ENCODE measurements at places on chromosomes 11 and 22.

- DNase-seq, result no peak
These were observed 61.8 kb downstream of the OTOG start for GRCh38 chr11:17608821-17609220.

- DNase-seq, result no peak
These were observed 400.3 kb downstream of the AASDHPPT start for GRCh38 chr11:106477776-106478175.

GRCh38 chr11:78564490-78565467 lies 9.9 kb downstream of the NARS2 start:
- DNase-seq, result no peak

DNA sequence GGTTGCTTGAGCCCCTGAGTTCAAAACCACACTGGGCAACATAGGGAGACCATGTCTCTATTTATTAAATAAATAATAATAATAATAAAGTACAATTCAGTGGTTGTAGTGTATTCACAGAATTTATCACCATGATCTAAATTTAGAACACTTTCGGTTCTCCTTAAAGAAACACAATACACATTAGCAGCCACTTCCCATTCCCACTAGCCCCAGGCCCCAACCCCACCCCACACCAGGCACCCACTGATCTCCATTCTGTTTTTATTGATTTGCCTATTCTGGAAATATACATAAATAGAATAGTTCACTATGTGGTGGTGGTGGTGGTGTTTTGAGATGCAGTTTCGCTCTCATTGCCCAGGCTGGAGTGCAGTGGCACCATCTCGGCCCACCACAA lies 45.7 kb downstream of the BCL2L13 start:
- no peak for DNase-seq

DNA sequence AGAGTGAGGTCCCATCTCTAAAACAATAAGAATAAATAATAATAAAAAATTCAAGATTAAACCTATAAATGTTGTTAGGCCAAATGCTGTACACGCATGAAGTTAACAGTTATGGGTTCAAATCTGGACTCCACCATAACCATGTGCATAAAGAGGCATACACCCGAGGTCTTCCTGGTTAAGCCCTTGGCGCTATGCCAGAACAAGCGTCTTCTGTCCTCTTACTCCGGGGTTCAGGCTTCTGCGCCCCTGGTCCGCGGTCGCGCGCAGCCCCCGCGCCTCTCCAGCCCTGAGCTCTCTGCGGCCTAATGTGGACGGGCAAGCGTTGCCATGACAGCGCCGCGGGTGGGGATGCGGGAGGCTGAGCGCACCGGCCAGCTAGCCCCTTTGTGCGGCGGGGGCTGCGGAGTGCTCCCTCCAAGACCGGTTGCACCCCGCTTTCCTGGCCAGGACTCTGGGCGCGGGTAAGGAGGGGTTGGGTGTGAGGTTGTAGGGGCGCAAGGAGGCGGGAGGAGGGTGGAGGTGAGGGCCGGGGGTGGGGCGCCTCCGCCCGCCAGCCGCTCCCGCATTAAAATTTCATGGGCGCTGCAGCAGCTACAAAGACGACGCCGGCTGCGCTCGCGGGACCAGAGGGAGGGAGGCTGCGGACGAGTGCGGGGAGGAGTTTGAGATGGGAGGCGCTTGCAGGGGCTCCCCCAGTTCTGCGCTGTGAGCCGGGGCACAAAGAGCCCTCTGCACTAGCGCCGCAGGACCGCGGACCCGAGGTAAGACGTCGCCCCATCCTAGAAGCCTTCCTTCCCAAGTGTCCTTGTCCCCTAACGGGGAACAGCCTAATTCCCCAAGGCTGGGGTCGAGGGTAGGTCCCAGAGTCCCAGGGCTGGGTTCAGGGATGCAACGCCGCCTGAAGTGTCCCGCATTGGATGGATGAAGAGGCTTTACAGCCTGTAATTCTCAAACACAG lies at the start of gene MIAT:
Gene MIAT (plus strand): TSS at position 698 of the 961 bp plus-strand sequence.
- peak; percentile 55 for DNase-seq

DNA sequence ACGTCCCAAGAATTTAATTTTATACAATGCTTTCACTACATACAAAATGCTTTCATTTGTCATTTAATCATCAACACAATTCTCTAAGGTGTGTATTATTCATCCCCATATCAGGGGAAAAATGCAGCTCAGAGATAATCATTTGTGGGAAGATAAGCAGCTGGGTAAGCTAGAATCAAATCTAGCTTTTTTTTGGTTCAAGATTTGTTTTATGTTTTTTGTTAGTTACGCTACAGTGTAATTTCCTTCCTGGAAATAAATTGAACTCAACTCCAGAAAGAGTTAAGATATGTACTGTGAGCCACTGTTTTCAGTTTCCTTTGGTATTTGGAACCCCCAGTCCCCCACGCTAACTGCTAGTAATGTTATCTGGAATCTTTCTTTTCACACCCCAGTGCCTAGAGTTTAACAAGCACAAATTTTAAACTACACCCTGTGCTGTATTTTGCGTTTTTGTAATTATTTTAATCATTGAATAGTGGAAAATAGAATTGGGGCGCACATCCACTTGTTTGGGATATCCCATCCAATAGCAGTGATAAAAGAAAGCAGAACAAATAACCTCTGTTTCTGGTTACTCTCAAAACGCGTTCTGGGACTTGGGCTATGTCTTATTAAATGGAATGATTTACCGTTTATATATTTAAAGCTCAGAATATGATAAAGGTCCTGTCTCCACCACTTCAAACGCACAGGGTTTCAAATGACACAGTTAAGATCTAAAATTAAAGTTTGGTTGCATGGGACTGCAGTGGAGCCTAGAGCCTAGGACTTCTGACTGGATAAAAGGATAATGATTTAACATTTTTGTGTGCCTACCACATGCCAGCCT lies 2.1 kb upstream of the HSPA8 start:
- DNase-seq, result no peak

DNA sequence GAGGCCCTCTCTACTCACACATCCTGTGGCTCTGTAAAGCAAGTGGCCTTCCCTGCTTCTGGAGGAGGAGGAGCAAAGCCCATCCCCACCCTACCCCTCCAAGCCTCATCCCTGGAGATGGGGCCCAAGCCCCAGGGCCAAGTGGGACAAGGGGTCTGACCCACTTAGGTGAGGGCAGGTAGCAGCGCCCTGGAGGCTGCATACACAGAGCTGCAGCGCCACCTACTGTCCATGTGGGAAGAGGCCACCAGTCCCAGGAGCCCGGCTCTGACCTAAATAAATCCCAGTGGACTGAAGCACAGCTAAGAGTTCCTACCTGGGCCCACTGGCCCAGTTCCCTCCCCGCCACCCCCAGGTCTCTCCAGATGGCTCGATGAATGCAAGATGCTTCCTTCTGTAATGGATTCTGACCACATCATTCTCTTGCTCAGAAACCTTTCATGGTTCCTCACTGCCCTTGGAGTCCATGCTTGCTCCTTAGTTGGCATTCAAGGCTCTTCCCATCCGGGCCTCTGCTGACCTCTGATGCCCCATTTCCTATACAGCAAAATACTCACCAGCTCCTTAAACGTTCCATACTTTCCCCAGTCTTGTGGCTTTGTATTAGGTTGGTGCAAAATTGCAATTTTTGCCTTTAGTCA lies 62.1 kb downstream of the THAP12 start:
- peak; percentile 82 for DNase-seq

- DNase-seq, result no peak
These were observed 11.3 kb upstream of the EFCAB6 start for GRCh38 chr22:43823353-43823908.

DNA sequence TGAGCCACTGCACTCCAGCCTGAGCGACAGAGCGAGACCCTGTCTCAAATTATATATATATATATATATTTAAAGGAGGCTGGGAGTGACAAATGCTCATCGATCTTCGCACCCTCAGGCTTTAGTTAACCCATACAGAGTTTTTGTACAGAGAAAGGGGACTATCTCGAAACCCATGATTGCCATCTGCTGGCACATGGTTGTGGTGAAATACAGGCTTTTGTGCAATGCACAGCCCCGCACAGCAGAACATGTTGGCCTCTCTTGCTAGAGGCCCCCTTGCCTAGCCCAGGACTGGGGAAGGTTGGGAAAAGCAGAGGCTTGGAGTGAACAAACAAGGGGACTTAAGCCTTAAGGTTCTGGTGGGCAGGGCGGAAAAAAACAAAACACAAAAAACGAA lies 3.6 kb downstream of the MYBPC3 start:
- DNase-seq, result no peak

GRCh38 chr11:47857485-47857884 lies 9.3 kb upstream of the NUP160 start:
- DNase-seq, result no peak

GRCh38 chr22:44458044-44459020 lies 39.7 kb downstream of the RTL6 start:
- no peak for DNase-seq

GRCh38 chr11:75996523-75997442 lies 181.8 kb downstream of the UVRAG start:
- DNase-seq, result no peak

DNA sequence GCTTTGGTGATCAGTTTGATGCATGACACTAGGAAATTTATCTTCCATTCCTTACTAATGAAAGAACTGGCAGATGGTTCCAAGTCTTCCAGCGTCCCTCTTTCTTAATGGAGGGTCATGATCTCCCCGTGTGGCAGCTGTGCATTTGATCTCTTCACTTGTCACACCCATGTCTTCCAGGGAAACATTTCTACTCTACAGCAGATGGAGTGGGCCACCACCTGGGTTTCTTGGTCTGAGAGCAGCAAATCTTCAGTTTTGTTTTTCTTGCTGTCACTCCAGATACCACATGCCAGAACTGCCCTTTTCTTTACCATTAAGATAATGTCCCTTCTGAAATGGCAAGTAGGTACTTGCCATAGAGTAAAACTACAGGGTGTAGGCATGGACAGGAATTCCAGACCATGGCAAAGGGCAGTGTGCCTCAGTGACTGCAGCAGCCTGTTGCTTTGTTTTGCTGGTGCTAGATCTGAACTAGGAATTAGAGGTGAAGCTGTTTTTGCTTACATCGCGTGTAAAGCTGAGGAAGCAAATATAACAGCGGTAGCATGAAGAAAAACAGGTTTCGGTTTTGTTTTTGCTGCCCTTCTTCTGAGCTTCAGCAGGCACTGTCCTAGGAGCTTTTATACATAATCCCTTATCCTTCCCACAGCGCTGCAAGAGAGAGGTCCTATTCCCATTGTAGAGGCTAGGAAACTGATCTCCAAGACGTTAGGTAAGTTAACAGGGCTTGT lies 20.7 kb upstream of the C11orf96 start:
- no peak for DNase-seq

GRCh38 chr11:71563406-71563805 lies 2.0 kb upstream of the KRTAP5-10 start:
- no peak for DNase-seq

DNA sequence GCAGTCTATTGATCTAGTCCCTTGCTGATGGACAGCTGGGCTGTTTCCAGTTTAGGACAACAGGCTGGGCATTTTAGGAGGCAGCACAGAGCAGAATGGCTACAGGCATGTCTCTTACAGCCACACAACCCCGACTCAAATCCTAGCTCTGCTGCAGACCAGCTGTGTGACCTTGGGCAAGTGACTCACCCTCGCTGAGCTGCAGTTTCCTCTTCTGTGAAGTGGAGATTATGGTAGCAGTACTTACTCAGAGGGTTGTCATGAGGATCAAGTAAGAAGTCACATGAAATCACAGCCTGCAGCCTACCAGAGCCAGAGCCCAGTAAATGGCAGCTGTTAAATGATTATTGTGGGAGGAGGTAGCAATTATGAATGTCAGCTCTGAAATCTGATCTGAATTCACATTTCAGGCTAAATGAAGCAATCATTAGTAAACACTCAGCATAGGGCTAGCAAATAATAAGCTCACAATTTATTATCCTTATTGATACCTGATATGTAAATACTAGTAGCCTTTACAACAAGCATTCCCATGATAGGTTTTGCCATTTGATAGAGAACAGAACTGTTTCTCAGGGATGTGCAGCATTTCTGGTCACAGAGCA lies 58.9 kb downstream of the MYEOV start:
- DNase-seq, result no peak

GRCh38 chr22:28237783-28238182 lies 318.7 kb upstream of the PITPNB start:
- no peak for DNase-seq
